ENCODE measurements at places on chromosomes 13 and 19.

- DNase-seq = no peak
These were observed 82.4 kb upstream of the SGCG start for GRCh38 chr13:23098161-23098907.

DNA sequence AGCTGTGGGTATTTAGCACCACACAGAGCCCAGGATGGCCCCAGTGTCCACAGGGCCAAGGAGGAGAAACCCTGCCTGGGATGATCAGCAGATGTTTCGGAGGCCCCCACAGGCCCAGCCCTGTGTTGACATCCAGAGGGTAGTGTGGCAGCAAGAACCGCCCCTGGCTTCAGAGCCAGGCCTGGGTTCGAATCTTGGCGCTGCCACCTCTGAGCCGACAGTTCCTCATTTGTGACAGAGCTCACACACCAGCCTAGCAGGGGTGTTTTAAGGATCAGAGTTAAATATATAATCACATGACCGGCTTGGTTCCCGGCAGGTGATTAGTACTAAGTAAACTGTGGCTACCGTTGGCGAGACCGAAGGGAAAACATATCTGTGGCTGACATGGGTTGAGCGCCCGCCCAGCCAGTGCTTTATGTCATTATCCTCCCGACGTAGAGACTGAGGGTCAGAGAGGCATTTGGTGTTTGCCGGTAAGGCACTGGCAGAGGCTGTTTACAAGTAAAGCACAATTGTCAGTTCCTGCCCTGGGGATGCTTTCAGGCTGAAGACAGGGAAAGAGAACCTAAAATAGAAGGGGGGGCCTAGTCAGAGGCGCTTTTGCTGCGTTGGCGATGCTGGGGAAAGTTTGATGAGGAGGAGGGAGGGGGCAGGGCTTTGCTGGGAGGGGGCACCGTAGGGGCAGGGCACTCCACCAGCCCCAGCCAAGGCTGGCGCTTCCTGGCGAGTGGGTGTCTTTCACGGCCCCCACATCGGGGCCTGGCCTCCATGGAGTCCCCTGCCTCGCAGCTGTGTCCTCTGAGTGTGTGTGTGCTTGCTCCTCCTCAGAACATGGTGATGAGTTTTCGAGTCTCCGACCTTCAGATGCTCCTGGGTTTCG, 4.8 kb downstream of the PIAS4 start:
- no peak for DNase-seq

- no peak for DNase-seq
These were observed 10.4 kb downstream of the SPINT2 start for GRCh38 chr19:38274739-38275138.

GRCh38 chr19:11541238-11541637, 2.6 kb downstream of the CNN1 start:
- DNase-seq = no peak

DNA sequence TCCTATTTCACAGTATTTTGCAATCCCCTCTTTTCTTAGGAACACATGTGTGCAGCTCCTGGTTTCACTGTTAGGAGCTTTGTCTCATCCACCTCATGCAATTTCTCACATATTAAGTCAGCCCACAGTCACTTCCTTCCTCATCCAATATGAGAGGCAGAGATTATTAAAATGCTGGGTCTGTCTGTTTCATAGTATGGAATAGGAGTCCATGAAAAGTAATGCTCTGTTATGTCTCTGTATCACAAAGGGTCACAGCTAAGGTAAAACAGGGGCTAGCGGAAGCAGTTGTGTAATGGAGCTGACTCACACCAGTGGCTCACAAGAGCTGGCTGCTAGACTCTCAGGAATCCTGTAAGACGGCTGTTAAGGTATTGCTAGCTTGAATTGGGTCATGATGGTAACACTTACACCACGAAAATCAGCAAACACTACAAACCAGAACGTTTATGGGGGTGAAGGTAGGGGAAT, 216.5 kb downstream of the EFNB2 start:
- peak; percentile 12 for DNase-seq

DNA sequence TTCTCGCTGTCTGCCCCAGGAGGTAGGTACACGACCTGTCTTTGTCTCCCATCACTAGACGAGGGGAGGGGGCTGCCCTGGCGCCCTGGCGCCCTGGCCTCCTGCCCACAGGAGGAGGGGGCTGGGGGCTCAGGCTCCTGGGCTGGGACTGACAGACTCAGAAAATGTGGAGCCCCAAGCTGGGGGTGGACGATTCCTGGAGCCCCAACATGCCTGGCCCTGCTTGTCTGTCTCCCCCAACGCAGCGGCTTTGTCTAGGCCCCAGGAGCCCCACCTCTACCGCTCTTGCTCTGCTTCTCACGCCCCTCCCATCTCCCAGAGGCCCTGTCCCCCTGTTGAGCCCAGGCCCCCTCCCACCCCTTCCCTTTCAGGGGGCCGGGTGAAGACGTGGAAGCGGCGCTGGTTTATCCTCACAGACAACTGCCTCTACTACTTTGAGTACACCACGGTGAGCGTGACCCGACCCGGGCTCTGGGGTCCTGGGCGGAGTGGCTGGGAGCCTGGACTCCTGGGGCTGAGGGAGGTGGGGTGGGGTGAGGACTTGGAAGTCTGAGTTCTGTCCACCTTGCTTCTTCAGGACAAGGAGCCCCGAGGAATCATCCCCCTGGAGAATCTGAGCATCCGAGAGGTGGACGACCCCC, 8.6 kb downstream of the CYTH2 start:
- DNase-seq = no peak

GRCh38 chr19:9797871-9798270, 21.0 kb downstream of the FBXL12 start:
- no peak for DNase-seq

DNA sequence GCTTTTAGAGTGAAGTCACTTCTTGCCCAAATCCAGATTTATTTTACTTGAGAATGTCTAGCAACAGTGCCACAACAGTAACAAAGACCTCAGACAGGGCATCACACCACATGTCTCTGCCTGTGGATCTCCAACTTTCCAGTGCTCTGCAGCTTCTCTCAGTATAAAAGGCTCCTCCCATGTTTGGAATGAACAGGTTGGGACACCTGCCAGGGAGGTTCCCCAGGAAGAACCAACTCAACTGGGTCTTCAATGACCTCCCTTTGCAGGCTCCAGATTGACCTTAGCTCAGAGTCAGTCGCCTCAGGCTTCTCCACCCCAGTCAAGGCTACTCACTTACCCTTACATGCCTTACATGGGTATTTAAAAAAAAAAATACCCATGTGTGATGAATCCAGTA, 3.4 kb downstream of the ZNF823 start:
- DNase-seq = no peak
